Lung (tissue), 17 donors: ENCODE measurements at places on chromosomes 1 and 21. TPM values are rescaled to one million over a fixed set of nuclear protein-coding genes. Genes with fewer than 3 reads are reported as not detected.

Gene PGLYRP3
- not detected for polyA plus RNA-seq

Gene KRTAP10-6
- not detected for polyA plus RNA-seq

Gene KRTAP11-1
- not detected for polyA plus RNA-seq

Gene AGBL4
- 0.24 TPM for polyA plus RNA-seq

Gene NTNG1
- polyA plus RNA-seq = 0.83 TPM

Gene CRTC2
- polyA plus RNA-seq = 41.9 TPM

Gene LCA5L
- 3.0 TPM for polyA plus RNA-seq

Gene MIXL1
- 0.03 TPM for polyA plus RNA-seq

Gene ACP6
- polyA plus RNA-seq = 17.1 TPM

Gene DNAH14
- 6.7 TPM for polyA plus RNA-seq

Gene SLC44A3
- 9.3 TPM for polyA plus RNA-seq

Gene ALPL
- polyA plus RNA-seq = 220 TPM

Gene INKA2
- polyA plus RNA-seq = 2.3 TPM

Gene ITLN2
- 23.7 TPM for polyA plus RNA-seq

Gene MIS18A
- 5.0 TPM for polyA plus RNA-seq

Gene LRRIQ3
- 0.94 TPM for polyA plus RNA-seq

Gene SLC22A15
- polyA plus RNA-seq = 5.3 TPM

Gene DPT
- 3.9 TPM for polyA plus RNA-seq

Gene CELA3A
- 0.26 TPM for polyA plus RNA-seq

Gene HSD11B1
- polyA plus RNA-seq = 11.3 TPM

Gene SV2A
- polyA plus RNA-seq = 0.98 TPM

Gene VAV3
- polyA plus RNA-seq = 1.7 TPM

Gene TMPRSS15
- polyA plus RNA-seq = not detected

Gene SLFNL1
- 3.7 TPM for polyA plus RNA-seq

Gene HCRTR1
- polyA plus RNA-seq = not detected

Gene CCT3
- polyA plus RNA-seq = 165 TPM

Gene GPR61
- polyA plus RNA-seq = not detected

Gene CFHR1
- not detected for polyA plus RNA-seq

Gene FALEC
- polyA plus RNA-seq = 0.09 TPM

Gene NR1I3
- polyA plus RNA-seq = not detected

Gene VWA1
- 65.6 TPM for polyA plus RNA-seq

Gene S100A5
- polyA plus RNA-seq = 0.31 TPM

Gene SLAMF9
- 0.37 TPM for polyA plus RNA-seq

Gene ETV3L
- polyA plus RNA-seq = 0.05 TPM

Gene PCP4
- 0.74 TPM for polyA plus RNA-seq

Gene MPL
- polyA plus RNA-seq = 0.12 TPM

Gene S100A9
- 16,342 TPM for polyA plus RNA-seq

Gene COL18A1
- polyA plus RNA-seq = 42.7 TPM

Gene PTAFR
- 93.6 TPM for polyA plus RNA-seq

Gene RSPH1
- polyA plus RNA-seq = 25.4 TPM

Gene TBX19
- polyA plus RNA-seq = 1.4 TPM

Gene S100A6
- polyA plus RNA-seq = 10,136 TPM

Gene KRTAP19-1
- polyA plus RNA-seq = not detected

Gene EGLN1
- 4.5 TPM for polyA plus RNA-seq

Gene OR2L3
- polyA plus RNA-seq = not detected

Gene PGBD5
- 0.54 TPM for polyA plus RNA-seq

Gene PRKCZ
- 133 TPM for polyA plus RNA-seq

Gene GPR153
- 3.2 TPM for polyA plus RNA-seq

Gene NUP210L
- polyA plus RNA-seq = 0.03 TPM
